ENCODE measurements at places on chromosomes 6 and 20.

GRCh38 chr6:44646355-44646754 lies 258.8 kb downstream of the CDC5L start:
- DNase-seq, result peak; percentile 76

GRCh38 chr6:55917751-55918415 lies 42.5 kb upstream of the BMP5 start:
- no peak for DNase-seq

DNA sequence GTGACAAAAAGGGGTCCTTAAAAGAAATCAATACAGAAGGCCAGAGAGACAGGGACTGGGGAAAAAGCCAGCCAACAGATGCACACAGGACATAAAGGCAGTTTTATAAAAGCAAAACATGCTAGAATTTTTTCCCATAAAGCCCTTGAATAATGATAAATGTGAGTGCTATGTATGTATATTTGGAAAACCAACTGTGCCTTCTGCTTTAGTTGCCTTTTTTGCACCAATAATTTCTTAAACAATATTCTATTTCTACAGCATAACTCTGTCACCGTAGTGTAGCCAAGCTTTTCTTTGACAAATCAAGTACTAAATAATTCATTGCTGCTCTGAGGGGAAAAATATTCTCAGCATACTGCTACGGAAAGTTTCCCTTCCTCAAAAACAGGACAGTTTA lies 730.6 kb upstream of the NRSN1 start:
- DNase-seq, result no peak

DNA sequence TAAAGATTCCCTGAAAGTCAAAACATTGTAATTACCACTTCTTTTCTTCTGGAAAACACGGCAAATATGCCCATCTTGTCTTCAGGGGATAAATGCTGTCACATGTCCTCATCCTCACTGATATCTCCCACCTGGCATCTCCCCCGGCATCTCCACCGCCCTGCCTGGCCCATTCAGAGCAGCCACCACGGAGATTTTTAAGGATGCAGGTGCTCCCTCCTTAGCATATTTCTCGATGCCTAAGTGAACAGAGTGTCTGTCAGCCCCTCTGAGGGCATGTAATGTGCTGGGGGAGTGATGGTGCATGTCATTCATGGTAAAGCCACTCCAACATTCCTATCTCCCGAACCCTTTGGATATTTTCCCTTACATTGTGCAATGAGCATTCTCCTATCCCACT lies 215.5 kb downstream of the PREX1 start:
- no peak for DNase-seq

DNA sequence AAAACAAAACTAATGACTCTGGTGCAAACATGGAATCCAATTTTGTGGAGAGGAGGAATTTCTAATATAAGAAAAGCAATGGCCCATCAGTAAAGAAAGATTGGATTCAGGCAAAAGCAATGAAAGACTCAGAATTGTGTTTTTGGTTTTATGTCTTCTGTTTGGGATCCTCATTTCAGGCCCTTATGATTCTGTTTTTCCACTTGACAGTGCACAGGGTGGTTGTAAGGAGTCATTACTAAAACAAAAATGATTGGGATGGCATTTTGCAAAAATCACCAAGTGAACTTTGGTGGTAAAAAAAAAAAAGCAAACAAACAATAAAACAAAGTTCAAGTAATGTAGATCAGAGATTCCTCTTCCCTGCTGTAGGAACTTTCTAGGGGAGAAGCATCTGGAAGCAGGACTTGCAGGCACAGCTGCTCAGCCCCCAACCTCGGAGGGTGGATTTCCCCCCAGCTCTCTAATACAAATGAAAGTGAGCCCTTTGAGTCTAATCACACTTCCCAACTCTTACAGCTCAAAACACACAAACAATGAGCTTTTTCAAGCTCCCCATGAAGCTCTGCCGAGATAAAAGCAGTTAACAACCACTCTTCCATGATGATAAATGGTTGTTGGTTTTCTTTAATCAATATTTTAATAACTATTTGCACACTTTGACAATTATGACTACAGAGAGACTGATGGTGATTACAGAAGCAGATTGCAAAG lies 177.7 kb downstream of the ZDHHC14 start:
- DNase-seq, result no peak

- no peak for DNase-seq
These were observed 78.8 kb downstream of the SLC24A3 start for GRCh38 chr20:19291024-19291817.

DNA sequence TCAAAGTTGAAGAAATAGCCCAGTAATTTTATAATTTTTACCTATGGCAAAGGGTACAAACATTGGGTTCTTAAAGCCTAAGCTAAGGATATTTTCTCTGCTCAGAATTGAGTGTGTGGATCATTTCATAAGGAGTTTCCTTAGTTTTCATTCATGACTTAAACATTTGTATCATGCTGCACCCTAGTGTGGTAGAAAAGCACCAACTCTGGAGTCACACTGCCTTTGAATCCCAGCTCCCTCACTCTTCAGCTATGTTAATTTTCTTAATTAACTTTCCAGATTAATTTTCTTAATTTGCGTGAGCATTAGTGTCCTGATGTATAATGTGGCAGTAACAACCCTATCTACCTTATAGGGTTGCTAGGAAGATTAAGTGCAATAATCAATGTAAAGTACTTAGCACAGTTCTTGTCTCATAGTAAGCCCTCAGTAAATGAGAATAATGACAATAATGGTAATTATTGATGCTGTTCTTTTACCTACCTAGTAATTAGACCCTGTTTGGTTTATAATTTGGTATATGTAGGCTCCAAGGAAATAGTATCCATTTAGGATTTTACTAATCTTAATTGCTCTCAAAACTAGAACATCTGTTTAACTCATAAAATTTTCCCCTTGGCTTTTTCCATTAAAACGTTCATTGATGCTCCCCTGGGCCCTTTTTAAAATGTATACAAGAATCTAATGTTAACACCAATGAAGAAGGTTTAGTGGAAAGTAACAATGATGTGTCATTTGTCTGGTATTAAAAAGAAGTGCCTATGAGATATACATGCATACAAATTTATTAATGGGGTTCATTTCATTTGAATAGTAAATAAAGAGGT lies 31.6 kb downstream of the DSE start:
- DNase-seq, result no peak

DNA sequence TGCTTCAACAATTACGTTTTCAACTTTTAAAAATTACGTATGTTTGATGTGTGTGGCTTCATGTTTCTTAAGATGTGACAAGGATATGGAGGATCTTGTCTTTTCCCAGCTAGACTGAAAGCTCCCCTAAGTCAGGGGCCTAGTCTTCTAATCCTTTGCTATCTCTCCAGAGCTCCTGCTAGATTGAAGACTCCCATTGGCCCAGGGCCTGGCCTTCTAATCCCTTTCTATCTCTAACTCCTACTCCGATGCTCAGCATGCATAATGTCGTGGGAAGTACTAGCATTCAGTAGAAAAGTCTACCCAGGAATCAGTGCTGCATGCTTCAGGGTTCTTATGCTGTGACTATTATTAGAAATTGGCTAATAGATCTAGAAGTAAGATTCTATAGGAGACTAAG lies 144.8 kb upstream of the SUPT3H start:
- no peak for DNase-seq

DNA sequence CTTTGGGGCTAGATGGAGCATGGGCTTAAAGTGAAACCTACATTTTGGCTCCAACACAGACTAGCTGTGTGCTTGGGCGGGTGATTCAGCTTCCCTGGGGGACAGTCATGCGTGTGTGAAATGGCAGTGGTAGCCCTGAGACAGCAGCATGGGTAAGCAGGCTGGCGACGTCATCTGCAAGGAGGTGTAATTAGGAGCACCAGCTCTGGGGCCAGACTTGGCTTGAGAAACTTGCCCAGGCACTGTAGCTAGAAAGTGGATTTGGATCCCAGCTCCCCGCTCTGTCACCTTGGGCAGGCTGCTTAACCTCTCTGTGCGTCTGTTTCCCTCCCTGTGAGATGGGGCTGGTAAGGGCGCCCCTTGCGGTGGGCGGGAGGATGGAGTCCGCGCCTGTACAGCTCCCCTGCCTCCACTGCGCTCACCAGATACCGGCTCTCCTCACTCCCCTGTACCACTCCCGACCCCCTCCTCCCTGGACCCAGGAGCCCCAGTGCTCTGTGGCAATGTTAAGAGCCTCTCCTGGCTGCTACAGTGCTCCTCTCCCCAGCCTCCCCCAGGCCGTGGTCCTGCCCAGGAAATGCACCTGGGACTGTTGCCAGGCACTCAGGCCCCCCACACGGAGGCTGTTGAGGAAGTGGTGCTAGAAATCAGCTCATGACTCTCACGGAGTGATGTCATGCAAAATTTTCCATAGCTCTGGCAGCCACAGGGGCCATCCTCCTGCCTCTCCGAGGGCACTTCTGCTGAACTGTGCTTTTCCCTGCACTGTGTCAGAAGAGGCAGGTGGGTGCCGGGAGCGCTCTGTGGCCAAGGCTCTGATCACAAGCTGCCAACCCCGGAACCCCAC lies 44.6 kb downstream of the SYNJ2 start:
- DNase-seq, result peak; percentile 95

DNA sequence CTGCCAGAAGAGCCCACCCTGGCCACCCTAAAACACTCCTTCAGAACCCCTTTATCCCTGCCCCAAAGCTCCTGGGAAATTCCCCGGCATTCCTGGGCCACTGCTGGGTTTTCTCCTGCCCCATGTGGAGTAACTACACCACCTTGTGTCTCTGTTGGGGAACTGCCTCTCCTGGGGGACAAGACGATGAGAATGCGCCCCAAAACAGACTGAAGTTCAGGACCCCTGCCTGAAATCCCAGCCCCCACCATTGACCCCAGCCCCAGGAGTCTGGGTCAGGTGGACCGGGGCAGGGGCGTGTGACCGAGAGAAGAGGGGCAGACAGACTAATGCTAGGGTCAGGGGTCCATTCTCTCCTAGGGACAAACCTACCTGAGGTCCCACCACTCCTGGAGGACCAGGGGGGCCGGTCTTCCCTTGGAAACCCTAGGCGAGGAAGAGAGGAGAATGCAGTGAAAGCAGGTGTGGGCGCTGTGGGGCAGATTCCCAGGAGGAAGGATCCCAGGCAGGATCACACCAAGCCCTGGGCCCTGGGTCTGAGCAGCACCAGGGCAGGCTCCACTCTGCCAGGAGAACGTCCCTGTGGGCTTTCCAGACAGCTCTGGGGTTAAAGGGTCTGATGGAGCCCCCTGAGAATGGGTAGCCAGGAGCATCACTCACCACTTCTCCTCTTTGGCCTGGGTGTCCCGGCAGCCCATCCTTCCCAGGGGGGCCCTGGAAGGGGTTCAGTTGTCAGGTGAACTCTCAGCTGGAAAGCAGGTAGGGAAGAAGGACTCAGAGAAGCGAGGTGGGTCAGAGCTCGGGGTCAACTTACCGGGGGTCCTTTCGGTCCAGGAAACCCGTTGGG lies 19.4 kb downstream of the COL11A2 start:
- DNase-seq, result no peak

DNA sequence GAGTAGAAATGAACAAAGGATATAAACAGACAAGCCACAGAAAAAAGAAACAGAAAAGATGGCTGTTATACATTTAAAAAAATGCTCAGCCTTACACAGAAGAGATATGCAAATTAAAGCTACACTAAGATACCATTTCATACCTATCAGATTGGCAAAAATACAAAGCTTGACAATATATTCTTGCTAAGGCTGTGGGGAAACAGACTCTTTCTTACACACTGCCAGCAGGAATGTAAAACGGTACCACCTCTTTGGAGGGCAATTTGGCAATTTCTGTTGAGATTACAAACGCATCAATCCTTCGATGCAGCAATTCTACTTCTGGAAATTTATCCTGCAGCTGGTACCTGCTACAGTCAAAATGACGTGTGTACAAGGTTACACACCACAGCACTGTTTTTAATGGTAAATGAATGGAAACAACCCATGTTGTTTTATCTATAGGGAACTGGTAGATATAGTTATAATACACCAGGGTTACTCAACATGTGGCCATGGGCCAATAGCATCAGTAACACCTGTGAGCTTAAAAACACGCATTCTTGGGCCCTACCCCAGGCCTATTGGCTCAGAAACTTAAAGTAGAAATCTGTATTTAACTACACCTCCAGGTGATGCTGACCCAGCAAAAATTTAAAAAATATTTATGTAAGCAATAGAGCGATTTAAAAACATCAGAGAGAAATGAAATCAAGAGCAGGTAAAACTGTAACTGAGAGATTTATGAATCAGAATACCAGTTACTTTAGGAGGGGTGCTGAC lies 53.3 kb downstream of the TRAM2 start:
- DNase-seq, result no peak

DNA sequence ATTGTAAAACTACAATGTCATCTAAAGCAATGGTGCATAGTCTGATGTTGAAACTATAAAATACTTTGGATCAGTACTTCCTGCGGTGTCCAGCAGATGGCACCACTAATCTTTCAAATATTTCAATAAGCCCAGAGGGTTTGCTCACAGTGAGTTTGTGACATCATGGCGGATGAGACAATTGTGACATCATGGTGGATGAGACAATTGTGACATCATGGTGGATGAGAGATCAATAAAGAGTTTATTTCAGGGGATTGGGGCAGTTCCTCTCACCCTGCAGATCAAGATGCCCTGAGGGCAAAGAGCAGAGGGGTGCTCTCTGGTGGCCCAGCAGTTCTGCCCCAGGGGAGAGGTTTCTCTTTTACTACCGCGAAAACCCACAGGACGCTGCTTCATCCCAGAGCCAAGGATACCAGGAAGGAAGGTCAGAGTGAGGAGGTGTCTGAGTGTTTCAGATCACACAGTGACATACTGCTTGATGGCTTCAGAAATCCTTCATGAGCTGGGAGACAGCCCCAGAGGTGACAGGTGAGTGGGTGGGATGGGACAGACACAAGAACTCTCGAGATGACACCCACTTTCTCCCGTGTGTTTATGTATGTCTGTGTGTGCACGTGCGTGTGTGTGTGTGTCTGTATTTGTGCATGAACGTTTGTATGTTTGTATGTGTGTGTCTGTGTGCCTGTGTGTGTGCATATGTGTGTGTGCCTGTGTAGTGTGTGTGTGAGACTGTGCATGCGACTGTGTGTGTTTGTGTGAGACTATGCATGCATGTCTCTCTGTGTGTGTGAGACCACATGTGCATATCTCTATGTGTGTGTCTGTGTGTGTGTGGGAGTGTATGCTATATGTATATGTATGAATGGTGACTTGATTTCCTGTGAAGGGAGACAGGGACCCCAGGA lies 7.3 kb upstream of the ULBP2 start:
- peak; percentile 42 for DNase-seq

DNA sequence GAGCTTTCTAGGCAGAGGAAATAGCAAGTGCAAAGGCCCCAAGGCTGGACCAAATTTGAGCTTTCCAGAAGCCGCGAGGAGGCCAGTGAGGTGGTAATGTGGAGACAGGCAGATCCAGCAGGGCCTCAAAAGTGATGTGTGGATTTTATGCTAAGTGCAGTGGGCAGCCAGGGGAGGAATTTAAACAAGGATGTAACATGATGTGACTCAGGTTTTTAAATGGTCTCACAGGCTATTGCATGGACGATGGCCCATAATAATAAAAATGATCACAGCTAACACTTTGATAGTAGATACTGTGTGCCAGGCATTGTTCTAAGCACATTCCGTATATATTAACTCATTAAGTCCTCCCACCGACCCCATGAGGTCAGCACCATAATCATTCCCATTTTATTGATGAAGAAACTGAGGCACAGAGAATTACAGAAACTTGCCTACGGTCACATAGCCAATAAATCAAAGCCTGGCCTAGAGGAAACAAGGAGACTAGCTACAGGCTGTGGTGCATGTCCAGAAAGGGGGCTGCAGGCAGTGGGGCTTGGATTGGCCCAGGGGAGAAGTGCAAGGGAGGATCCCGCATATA lies 18.0 kb upstream of the PREX1 start:
- DNase-seq, result no peak

- no peak for DNase-seq
These were observed 100.0 kb upstream of the FOXP4 start for GRCh38 chr6:41446132-41446531.

Measured in RCC 7860 (cell line).